ENCODE measurements at places on chromosomes 6 and 20. TPM values are rescaled to one million over a fixed set of nuclear protein-coding genes. Genes with fewer than 3 reads are reported as not detected.

Gene PRSS35
- total RNA-seq = not detected

Gene SIM1
- total RNA-seq = not detected

- no peak for DNase-seq
- H3K36me3 ChIP-seq = no peaks in the 10 kb centered on the region
- H3K4me1 ChIP-seq = no peaks in the 10 kb centered on the region
- H3K27me3 ChIP-seq = no peaks in the 10 kb centered on the region
- H3K27ac ChIP-seq = no peak overlapping the region
Measured at GRCh38 chr20:22507240-22507961, 77.0 kb downstream of the FOXA2 start.

DNA sequence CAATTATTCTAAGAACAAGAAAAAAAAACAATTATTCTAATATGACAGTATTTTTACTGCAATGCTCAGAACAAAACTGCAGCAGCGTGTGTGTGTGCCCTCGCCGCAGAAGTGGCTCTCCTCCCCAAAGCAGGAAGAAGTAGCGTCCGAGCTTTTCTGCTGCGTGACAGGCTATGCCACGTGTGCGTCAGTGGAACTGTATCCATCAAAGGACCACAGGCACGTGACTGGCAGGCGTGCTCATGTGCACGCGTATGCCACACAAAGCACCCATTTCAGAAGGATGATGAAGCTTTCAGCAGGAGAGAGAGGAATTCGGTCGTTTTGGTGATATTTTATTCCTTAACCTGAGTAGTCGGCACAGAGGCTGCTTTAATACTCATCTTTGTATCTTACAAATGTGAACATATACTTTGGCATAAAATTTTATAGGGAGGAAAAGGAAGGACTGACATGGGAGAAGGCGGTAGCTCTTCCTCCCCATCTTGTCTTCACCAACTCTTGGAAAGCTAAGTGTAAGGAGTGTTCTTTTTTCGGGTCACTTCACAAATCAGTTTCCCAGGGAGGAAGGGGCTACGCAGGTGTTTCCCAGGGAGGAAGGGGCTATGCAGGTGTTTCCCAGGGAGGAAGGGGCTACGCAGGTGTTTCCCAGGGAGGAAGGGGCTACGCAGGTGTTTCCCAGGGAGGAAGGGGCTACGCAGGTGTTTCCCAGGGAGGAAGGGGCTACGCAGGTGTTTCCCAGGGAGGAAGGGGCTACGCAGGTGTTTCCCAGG is 3.4 kb downstream of the TCFL5 start:
- H3K27me3 ChIP-seq = peaks cover 11% of the 10 kb centered on the region
- no peak for DNase-seq
- H3K4me1 ChIP-seq = peaks cover 9% of the 10 kb centered on the region
- H3K36me3 ChIP-seq = peaks cover 27% of the 10 kb centered on the region
- H3K4me3 ChIP-seq = no peak overlapping the region

DNA sequence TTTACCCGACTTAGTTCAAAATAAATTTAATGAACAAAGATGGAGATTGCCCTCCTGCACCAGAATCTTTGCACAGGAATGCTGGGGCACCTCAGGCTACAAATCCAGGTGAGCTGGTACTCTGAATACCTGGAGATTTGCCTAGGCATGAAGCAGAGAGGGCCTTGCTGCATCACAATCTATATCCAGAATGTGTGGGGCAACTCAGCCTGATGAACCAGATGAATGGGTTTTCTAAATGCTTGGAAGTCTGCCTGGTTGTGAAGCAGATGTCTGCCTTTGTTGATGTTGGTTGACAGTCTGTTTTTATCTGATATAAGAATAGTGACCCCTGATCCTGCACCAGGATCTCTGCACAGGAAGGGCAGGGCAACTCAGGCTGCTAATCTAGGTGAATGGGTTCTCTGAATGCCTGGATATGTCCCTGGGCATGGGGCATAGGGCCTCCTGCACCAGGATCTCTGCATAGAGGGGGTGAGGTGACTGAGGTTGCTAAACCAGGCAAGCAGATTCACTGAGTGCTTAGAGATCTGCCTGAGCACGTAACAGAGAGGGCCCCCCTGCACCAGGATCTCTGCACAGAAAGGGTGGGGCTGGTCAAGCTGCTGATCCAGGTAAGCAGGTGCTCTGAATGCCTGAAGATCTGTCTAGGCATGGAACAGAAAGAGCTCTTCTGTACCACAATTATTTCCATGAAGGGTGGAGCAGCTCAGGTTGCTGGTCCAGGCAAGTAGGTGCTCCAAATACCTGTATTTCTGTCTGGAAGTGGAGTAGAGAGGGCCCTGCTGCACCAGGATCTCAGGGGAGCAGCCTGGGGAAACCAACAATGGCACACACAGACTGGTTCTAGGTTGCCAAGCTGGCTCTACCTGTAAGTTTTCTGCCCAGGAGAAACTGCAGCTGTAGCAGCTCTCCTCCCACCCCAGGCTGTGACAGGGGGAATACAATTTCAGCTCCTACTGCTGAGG is 437.5 kb downstream of the MMUT start:
- H3K4me1 ChIP-seq = no peaks in the 10 kb centered on the region
- DNase-seq = no peak
- no peaks in the 10 kb centered on the region for H3K36me3 ChIP-seq
- H3K27me3 ChIP-seq = no peaks in the 10 kb centered on the region
- no peak overlapping the region for H3K27ac ChIP-seq

DNA sequence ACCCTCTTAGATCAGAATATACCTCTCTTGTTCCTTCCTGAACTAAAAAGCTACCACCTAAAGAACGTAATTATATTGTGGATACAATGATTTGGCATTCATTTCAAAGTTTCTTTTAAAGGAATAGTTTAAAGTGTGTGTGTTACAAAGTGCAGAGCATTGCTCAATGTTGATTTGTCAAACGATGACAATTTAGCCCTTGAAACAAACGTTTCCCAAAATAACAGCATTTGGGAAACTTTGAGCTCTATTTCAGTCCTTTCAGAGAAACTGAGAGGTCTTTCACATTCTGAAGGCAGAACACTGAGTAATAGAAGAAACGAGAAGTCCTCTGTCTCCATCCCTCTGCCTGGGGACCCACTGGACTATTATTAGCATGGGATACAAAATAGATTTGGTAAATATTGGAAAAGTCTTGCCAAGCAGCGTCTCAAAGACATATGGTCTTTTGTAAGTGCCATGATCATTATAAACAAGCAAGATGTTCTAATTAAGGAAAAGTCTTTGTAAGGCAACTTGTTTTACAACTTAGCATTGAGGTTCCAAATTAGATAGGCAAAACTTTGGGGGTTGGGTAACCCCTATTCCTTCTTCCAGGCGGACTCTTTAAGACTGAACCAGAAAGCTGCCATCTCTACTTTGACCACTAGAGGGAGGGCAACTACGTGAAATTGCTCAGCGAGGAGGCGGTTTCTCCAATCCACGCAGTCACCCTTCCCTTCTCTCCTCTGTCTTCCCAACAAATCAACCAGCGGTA is 208.8 kb downstream of the RNF144B start:
- H3K27me3 ChIP-seq = peaks cover 2% of the 10 kb centered on the region
- H3K4me3 ChIP-seq = no peak overlapping the region
- no peak overlapping the region for H3K27ac ChIP-seq

Gene KIF6
- 0.21 TPM for total RNA-seq

Gene SLC22A3
- not detected for total RNA-seq

All from activated T-helper 2 cell treated with anti-CD3 and anti-CD28 coated beads, Interferon-gamma antibody, Interleukin-2, Interleukin-4, amounts not matched to agents 10 μg/mL and 5 μg/mL and 100 μg/mL, durations not matched to agents 14 hours and 24 hours and 36 hours (primary cell).